ENCODE measurements at places on chromosomes 3 and 15. TPM values are rescaled to one million over a fixed set of nuclear protein-coding genes. Genes with fewer than 3 reads are reported as not detected.

ARRDC4 gene
- polyA plus RNA-seq = 19.0 TPM

HHATL gene
- polyA plus RNA-seq = not detected

PLSCR5 gene
- not detected for polyA plus RNA-seq

TNFSF10 gene
- polyA plus RNA-seq = 264 TPM

LTK gene
- not detected for polyA plus RNA-seq

DNASE1L3 gene
- not detected for polyA plus RNA-seq

KCNAB1 gene
- 0.08 TPM for polyA plus RNA-seq

RGMA gene
- 0.07 TPM for polyA plus RNA-seq

AGBL1 gene
- polyA plus RNA-seq = not detected

GRCh38 chr3:165837058-165837525 lies at the start of gene BCHE:
BCHE (minus strand) TSS chr3:165837423; CDS start chr3:165831033, 6,390 bp downstream.
- H3K27ac ChIP-seq = no peak within 1 kb of the TSS
- DNase-seq = no peak

GRCh38 chr3:146431240-146431639 lies 38.1 kb downstream of the PLSCR2 start:
- no peak overlapping the region for H3K4me3 ChIP-seq
- H3K27ac ChIP-seq = no peak overlapping the region
- no peak for DNase-seq
- no peaks in the 10 kb centered on the region for H3K36me3 ChIP-seq
- H3K27me3 ChIP-seq = no peaks in the 10 kb centered on the region
- H3K4me1 ChIP-seq = no peaks in the 10 kb centered on the region

GRCh38 chr15:76932135-76932966 lies 802 bp downstream of the RCN2 start:
- H3K4me3 ChIP-seq = peak overlapping the region; percentile 79
- no peak for DNase-seq
- H3K27ac ChIP-seq = no peak overlapping the region
- peaks cover 17% of the 10 kb centered on the region for H3K4me1 ChIP-seq
- no peaks in the 10 kb centered on the region for H3K27me3 ChIP-seq

- no peaks in the 10 kb centered on the region for H3K27me3 ChIP-seq
- H3K4me3 ChIP-seq = no peak overlapping the region
- peak; percentile 75 for DNase-seq
- peaks cover 51% of the 10 kb centered on the region for H3K4me1 ChIP-seq
- no peak overlapping the region for H3K27ac ChIP-seq
These were observed 67.9 kb downstream of the ATP8B4 start for GRCh38 chr15:50050986-50051743.

DNA sequence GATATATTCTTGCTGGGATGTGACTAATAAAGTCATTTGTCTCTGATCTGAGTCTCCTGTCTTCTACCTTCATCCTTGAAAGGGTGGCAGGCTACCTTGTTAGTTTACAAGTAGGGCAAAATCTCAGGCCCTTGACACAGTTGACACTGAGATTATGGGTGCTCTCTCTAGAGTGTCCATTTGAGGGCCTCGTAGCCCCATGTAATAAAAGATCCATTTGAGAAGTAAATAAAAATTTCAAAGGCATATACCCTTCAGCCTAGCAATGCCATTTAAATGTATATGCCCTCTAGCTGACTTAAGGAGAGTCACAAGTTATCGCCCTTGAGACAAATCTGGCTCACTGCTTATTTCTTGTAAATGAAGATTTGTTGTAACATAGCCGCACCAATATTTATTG lies 98.6 kb downstream of the TCF12 start:
- no peak overlapping the region for H3K27ac ChIP-seq
- H3K36me3 ChIP-seq = no peaks in the 10 kb centered on the region
- H3K27me3 ChIP-seq = no peaks in the 10 kb centered on the region
- no peaks in the 10 kb centered on the region for H3K4me1 ChIP-seq
- no peak overlapping the region for H3K4me3 ChIP-seq

DNA sequence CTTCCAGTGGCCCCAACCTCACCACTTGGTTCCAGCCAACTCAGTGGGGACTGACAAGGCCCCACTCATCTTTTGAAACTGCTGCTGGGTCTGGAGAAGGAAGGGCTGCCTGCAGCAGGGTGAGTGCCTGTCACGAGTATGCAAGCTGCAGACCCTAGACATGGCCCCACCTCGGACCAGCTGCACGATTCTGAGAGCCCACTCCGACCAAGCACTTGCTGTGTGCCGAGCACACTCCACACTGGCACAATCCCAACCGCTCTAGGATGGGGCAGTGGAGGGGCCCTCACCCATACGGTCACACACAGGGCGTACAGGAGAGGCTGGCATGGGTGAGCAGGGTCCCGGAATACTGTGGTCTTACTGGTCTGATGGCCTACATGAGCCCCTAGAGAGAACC lies 8.0 kb upstream of the PLXND1 start:
- H3K4me1 ChIP-seq = peaks cover 69% of the 10 kb centered on the region
- DNase-seq = no peak
- H3K4me3 ChIP-seq = no peak overlapping the region
- H3K27me3 ChIP-seq = no peaks in the 10 kb centered on the region
- peak overlapping the region; percentile 89 for H3K27ac ChIP-seq

GRCh38 chr3:147575391-147575790 lies 166.2 kb downstream of the ZIC1 start:
- no peaks in the 10 kb centered on the region for H3K36me3 ChIP-seq
- H3K4me3 ChIP-seq = no peak overlapping the region
- no peaks in the 10 kb centered on the region for H3K4me1 ChIP-seq
- no peak for DNase-seq
- no peak overlapping the region for H3K27ac ChIP-seq

DNA sequence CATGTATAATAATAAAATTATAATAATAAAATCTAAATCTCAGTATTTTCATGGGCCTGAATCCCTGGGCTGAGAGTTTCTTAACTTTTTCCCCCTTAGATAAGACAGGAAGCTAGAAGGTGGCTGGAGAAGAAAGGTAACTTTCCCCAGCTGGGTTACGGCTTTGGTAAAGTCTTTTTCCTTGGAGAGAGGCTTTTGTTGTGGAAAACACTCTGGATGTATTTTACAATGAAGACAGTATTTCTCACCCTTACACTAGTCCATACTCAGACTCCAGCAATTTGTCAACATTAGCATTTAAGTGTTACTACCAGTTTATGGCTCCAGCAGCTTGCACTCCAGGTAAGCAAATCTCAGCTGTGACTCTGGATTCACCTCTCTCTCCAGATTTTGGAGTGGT lies 34.9 kb downstream of the APH1B start:
- H3K36me3 ChIP-seq = peaks cover 4% of the 10 kb centered on the region
- no peaks in the 10 kb centered on the region for H3K4me1 ChIP-seq
- no peak overlapping the region for H3K4me3 ChIP-seq

GRCh38 chr15:68228143-68228970 lies 1.2 kb downstream of the CLN6 start:
- no peaks in the 10 kb centered on the region for H3K27me3 ChIP-seq
- H3K36me3 ChIP-seq = no peaks in the 10 kb centered on the region
- H3K4me1 ChIP-seq = peaks cover 53% of the 10 kb centered on the region
- peak overlapping the region; percentile 93 for H3K4me3 ChIP-seq

GRCh38 chr3:189108067-189108466 lies 63.7 kb upstream of the TPRG1 start:
- no peaks in the 10 kb centered on the region for H3K27me3 ChIP-seq
- no peak overlapping the region for H3K4me3 ChIP-seq
- DNase-seq = no peak
- H3K36me3 ChIP-seq = no peaks in the 10 kb centered on the region
- H3K27ac ChIP-seq = no peak overlapping the region
- no peaks in the 10 kb centered on the region for H3K4me1 ChIP-seq

GRCh38 chr3:12487786-12488185 lies 3.5 kb downstream of the TSEN2 start:
- H3K4me1 ChIP-seq = peaks cover 43% of the 10 kb centered on the region
- peaks cover 27% of the 10 kb centered on the region for H3K36me3 ChIP-seq
- H3K4me3 ChIP-seq = no peak overlapping the region
- no peak for DNase-seq

DNA sequence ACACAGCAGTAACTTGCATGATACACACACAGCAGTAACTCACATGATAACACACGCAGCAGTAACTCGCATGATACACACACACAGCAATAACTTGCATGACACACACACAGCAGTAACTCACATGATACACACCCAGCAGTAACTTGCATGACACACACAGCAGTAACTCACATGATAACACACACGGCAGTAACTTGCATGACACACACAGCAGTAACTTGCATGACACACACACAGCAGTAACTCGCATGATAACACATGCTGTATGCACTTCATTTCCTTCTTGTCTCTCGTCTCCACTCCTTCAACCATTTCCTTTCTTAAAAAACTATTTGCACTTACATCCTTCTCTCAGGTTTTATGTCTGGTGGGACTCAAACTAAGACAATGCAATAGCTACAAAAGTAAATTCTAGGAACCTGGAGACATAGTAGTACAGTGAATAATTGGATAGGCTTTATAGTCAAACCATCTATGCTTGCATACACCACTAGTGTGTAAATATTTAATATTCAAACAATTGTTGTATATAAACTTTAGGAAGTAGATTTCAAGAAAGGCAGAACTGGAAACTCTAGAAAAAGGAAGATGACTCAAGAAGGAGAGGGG lies 130.8 kb downstream of the UACA start:
- no peak overlapping the region for H3K27ac ChIP-seq
- H3K4me1 ChIP-seq = peaks cover 3% of the 10 kb centered on the region
- no peaks in the 10 kb centered on the region for H3K27me3 ChIP-seq
- no peak overlapping the region for H3K4me3 ChIP-seq

- H3K4me1 ChIP-seq = peaks cover 32% of the 10 kb centered on the region
- peak overlapping the region; percentile 95 for H3K4me3 ChIP-seq
- DNase-seq = peak; percentile 37
- no peaks in the 10 kb centered on the region for H3K36me3 ChIP-seq
- peak overlapping the region; percentile 54 for H3K27ac ChIP-seq
These were observed 514 bp downstream of the IGF2BP2 start for GRCh38 chr3:185824051-185825005.

GRCh38 chr3:193048127-193048526 lies 130.5 kb upstream of the MB21D2 start:
- no peaks in the 10 kb centered on the region for H3K36me3 ChIP-seq
- no peak overlapping the region for H3K27ac ChIP-seq
- H3K4me1 ChIP-seq = no peaks in the 10 kb centered on the region
- no peaks in the 10 kb centered on the region for H3K27me3 ChIP-seq

GRCh38 chr3:150736316-150736719 lies 26.7 kb downstream of the SIAH2 start:
- no peak for DNase-seq
- H3K27ac ChIP-seq = no peak overlapping the region
- peaks cover 10% of the 10 kb centered on the region for H3K36me3 ChIP-seq

- H3K36me3 ChIP-seq = no peaks in the 10 kb centered on the region
- H3K27ac ChIP-seq = no peak overlapping the region
- no peak for DNase-seq
- H3K4me3 ChIP-seq = no peak overlapping the region
- no peaks in the 10 kb centered on the region for H3K27me3 ChIP-seq
These were observed 146.6 kb upstream of the TPM1 start for GRCh38 chr15:62895905-62896316.

DNA sequence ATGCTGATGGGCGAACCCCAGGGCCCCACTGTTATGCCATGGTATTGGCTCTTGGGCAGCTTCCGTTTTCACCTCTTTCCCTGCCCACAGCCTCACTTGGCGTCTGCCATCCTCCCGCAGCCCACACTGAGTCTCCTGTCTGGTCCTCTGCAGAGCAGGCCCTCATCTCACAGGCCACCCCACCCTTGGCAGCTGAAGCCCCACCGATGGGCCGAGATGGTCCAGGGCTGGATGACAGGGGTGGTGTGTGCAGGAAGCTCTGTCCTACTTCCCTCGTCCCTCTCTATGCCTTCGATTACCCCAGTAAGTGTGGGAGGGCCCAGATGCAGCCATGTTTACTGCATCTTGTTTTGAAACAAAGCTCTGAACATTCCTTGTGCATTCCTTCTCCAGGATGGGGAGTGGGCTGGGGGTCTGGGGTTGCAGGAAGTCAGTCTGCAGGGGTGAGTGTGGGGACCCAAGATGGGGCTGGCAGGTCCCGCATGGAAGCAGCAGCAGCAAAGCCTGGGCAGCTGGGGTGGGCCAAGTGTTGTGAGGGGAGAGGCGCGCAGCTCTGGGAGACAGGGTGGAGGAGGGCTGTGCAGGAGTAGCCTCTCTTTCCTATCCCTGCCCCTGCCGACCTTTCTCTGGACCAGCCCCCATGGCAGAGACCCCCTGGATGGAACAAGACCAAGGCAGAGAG lies 20.9 kb downstream of the TBC1D21 start:
- H3K27me3 ChIP-seq = no peaks in the 10 kb centered on the region
- no peaks in the 10 kb centered on the region for H3K4me1 ChIP-seq
- H3K4me3 ChIP-seq = no peak overlapping the region
- H3K36me3 ChIP-seq = no peaks in the 10 kb centered on the region

DNA sequence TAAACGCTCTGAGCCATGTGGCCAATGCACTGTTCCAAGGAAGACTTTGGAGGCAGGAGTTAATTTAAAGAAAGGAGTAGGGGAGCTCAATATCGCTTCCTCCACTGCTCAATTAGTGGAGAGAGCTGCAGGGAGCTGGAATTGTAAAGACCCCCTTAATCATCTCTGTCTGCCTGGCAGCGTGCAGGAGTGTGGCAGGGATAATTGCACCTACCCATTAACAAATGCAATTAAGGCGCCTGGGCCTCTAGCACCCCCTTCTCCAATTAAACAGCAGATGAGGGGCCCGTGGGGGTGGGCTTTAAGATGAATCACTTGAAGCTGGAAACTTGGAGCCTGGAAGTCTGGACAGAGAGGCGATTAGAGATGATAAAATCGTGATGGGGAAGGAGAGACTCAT lies 61.7 kb upstream of the GLCE start:
- DNase-seq = no peak
- no peaks in the 10 kb centered on the region for H3K4me1 ChIP-seq
- H3K36me3 ChIP-seq = no peaks in the 10 kb centered on the region
- no peak overlapping the region for H3K27ac ChIP-seq
- H3K4me3 ChIP-seq = no peak overlapping the region

DNA sequence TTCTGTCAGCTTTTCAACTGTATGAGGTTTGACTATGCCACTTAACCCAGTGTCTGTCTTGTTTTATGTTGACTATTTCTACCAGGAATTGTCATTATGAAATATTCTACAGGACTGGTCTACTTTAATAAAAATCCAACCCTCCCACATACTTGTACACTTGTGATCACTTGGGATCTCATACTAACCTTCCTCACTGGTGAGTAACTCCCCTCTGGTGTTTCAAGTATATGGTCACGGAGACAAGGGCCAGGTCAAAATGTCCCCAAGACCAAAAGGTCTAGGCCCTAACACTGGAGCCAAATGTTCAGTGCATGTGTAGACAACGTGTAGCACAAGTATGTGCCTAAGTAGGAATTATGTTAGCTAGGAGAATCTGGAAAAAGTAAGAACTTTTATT lies 122.7 kb upstream of the TJP1 start:
- no peaks in the 10 kb centered on the region for H3K27me3 ChIP-seq
- H3K4me3 ChIP-seq = no peak overlapping the region
- H3K4me1 ChIP-seq = no peaks in the 10 kb centered on the region
- H3K36me3 ChIP-seq = no peaks in the 10 kb centered on the region
- no peak for DNase-seq

DNA sequence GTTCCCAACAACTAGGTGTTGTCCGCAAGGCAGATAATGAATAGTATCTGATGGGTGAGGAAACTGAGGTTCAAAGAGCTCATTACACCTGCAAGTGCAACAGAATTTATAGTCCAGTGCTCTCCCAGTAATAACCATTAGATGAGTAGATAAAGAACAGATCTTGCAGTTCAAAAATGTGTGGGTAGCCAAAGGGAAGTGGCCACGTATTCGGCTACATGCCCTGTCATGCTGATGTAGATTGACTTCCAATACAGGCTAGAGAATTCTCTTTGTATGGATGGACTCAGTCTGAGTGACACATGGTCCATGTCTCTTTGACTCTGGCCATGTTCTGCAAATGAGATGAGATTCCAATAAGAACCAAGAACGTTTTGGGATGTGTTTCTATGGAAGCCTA lies 187.9 kb upstream of the LPP start:
- H3K27me3 ChIP-seq = no peaks in the 10 kb centered on the region
- no peak overlapping the region for H3K4me3 ChIP-seq
- H3K36me3 ChIP-seq = no peaks in the 10 kb centered on the region

All from CD14-positive monocyte (primary cell).